ENCODE measurements at places on chromosomes 13 and 19.
A peak's percentile ranks its signal among the peaks of the same experiment; 100 is the strongest.

DNA sequence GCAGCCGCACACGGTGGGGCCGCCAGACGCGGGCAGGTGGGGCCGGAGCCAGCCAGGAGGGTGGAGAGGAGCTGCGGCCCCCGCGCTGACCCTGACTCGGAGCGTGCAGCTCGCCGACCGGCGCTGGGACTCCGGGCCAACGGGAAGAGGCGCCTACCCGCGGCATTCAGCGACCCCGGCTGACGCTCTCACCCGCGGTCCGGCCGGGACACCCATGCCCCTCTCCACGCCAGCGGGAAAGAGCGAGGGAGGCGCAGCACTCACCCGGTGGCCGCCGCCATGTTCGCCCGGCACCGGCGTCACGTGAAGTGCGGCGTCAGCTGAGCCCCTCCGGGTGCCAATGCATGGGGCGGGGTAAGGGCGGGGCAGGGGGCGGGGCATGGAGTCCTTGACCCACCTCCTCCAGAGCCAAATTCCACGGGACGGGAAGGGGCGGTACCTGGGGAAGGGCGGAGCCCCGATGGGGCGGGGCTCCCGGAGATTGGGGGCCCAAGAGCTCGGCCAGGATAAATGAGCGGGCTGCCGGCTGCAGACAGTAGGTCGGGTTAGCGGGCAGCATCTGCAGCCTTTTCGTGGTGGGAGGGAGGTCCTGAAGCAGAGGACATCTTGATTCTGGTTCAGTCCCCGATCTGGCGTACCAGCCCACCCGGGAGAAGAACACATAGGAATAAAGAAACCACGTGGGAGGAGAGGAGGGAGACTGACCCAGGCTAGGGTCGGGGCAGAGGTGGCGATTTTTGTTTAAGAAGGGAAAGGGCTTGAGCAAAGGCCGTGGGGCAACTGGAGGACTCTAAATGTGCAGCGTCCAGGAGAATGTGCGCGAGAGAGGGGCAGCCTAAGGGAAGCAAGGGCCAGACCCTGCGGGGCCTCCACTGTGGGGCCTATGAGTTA, at the start of gene PEPD:
Gene PEPD, minus strand, starts transcription at position 312 of the 891 bp plus-strand sequence. Its CDS starts 31 bp downstream, at position 281.
- DNase-seq, result peak; percentile 63

DNA sequence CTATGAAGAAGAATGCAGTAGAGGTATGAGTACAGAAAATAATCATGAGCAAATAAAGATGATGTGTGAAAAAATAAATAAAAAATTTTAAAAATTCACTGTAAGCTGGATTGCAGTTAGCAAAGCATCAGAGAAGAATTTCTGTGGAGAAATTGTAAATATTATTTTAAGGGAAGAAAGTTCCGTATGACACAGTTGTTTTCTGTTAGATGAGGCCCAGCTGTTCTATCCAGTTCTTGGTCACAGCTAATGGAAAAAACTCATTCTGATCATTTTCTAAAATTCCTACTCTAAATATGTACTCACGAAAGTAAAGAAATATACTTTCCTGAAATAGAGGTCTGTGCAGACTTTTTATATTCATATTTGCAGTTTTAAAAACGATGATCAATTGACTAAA, 578.8 kb downstream of the DCT start:
- no peak for DNase-seq

GRCh38 chr19:45922281-45922680, 7.7 kb upstream of the NANOS2 start:
- DNase-seq, result no peak

DNA sequence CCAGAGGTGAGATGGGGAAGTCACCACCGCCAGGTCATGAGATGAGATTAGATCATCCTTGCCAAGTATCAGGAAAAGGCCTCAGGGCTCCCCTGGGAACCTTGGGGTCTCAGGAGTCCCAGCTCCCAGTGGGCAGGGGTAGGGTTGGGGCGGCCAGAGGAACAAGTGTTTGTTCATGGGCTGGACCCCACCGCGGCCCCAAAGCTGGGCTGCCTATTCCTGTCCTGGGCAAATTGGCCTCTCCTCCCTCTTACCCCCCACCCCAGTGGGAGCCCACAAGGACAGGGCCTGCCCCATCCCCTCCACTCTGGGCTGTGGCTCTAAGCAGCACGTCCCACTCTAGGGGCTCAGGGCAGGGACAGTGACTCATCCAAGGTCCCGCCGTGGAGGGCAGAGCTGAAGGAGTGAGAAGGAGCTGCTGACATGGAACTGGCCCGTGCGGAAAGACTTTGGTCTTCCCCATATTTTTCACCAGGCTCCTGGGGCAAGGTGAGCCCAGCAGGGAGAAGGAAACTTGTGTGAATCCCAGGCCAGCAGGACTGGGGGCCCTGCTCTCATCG, 4.0 kb upstream of the HCN2 start:
- no peak for DNase-seq

GRCh38 chr13:66546534-66547379, 683.4 kb downstream of the PCDH9 start:
- no peak for DNase-seq

GRCh38 chr13:39563470-39563735, 39.6 kb downstream of the LHFPL6 start:
- DNase-seq, result no peak

DNA sequence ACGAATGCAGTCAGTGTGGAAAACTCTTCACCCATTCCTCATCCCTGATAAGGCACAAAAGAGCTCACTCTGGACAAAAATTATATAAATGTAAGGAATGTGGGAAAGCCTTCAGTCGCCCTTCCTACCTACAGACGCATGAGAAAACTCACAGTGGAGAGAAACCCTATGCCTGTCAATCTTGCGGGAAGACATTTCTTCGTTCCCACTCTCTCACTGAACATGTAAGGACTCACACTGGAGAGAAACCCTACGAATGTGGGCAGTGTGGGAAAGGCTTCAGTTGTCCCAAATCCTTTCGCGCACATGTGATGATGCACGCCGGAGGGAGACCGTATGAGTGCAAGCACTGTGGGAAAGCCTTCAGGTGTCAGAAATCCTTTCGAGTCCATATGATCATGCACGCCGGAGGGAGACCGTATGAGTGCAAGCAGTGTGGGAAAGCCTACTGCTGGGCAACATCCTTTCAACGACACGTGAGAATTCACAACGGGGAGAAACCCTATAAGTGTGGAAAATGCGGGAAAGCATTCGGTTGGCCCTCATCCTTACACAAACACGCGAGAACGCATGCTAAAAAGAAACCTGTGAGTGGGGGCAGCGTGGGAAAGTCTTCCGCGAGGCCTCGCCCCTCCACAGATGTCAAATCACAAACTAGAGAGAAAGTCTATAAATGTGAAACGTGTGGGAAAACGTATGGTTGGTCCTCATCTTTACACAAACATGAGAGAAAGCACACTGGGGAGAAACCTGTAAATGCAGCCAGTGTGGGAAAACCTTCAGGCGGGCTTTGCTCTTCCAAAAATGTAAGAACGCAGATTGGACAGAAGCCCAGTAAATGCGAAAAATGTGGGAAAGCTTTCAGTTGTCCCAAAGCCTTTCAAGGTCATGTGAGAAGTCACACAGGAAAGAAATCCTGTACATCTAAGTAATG, 10.5 kb downstream of the ZNF556 start:
- DNase-seq, result no peak

- peak; percentile 47 for DNase-seq
Observed at GRCh38 chr13:99310382-99311031, 3.3 kb upstream of the GPR183 start.

DNA sequence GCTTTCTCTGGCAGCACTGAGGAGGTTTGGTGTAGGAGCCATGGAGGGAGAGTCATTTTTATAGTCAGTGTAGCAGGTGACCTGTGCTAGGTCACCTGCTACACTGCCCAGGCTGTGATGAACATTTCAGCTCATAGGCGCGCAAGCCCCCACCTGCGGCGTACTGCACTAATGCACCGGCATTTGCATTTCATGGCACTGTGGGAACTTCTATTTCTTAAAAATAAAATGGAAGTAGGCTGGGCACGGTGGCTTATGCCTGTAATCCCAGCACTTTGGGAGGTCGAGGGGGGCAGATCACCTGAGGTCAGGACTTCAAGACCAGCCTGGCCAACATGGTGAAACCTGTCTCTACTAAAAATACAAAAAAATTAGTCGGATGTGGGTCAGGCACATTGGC, 101.0 kb downstream of the SLC7A1 start:
- no peak for DNase-seq
